GM19239 (cell line): ENCODE measurements at places on chromosomes 5 and 9.

- DNase-seq = no peak
These were observed 6.7 kb downstream of the NCBP1 start for GRCh38 chr9:97640325-97640724.

- DNase-seq = no peak
These were observed 252.3 kb downstream of the DNAH5 start for GRCh38 chr5:13692172-13692571.

DNA sequence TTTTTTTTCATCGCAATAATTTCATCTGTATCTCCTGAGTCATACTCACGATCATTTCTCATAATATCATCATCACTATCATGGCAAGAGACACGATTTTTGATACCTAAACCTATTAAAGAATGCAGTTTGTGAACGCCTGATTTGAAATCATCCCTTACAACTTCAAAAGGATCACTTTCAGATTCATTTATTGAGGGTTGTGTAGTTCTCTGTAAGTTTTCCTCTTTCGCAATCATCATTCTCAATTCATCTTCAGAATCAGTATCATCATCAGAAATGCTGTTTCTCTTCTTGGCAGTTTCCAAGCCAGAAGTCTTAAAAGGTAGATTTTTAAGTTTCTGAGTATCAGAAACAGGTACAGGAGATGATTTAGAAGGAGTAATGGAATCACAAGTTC, 9.7 kb downstream of the NOL8 start:
- no peak for DNase-seq

- DNase-seq = no peak
These were observed 165.1 kb upstream of the PRR16 start for GRCh38 chr5:120298981-120299380.

DNA sequence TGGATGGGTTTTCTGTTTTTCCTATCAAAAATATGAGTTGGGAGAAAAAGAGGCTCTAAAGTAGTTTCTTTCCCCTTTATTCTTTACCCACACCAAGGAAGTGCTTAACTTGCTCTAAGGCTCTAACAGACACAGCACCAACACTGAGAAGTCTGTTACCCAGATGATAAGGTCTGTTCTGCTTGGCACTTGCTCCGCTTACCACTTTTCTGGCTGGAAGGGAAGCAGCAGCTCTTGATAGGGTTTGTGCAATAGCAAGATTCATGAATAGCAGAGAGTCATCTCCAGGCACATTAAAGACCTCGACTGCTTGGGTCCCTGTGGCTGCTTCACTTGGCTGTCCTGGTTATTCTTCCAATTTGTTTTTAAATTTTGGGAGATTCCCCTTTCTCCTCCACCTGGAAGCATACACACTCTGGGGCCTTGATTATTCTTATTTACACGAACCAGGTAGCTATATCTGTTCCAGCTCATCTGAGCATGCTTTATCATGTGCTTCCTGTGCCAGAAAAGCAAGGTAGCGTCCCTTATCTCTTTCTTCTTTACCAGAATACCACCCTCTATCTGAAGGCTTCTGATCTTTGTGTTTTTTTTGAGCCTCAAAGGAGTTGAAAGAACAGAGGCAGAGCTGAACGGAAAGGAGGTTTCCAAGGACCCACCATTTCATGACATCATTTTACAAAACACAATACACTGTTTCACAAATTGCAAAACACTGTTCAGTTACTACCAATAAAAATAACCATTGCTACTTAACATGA, 24.8 kb downstream of the PPP3R2 start:
- no peak for DNase-seq

DNA sequence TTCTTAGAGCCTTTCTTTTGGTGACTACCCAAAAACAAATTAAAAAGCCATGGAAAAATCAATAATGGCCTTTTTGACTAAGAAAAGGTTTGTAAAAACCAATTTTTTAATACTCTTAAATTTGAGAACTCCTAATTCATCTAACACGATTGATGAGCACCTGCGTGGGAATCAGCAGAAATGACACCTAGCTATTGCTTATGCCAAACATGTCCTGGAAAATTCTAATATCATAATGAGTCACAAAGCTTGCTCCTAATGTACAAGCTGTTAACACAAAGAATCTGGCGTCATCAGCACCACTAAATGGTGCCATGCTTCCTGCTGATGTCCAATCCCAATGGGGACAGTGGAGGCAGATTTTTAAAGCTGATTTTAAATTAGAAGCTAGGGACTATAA, 146.2 kb upstream of the LRRTM2 start:
- no peak for DNase-seq

GRCh38 chr9:89440548-89440947, 57.4 kb downstream of the SEMA4D start:
- no peak for DNase-seq

DNA sequence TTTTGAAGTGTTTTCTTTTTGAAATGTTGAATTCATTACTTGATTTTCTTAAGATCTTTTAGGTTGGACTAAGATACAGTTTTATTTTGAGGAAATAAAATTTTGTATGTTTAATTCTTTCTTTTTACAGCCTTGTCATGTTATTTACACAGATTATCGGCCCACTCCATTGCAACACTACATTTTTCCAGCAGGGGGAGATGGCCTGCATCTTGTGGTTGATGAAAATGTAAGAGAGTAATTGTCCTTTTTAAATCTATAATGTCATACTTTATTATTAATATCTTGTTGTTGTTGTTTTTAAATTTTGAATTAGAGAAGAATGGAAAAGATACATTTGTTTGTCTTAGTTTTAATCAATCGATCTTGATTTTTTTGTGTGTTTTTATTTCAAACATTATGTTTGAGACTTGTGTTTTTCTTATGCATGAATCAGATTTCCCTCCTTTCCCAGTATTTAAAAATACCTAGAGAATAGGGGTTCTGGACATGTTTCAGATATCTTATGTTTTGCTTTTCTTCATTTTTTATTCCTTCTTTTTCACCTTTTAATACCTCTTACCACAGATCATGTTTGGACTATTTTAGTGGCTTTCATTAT, 36.7 kb downstream of the MTREX start:
- DNase-seq = peak; percentile 4

DNA sequence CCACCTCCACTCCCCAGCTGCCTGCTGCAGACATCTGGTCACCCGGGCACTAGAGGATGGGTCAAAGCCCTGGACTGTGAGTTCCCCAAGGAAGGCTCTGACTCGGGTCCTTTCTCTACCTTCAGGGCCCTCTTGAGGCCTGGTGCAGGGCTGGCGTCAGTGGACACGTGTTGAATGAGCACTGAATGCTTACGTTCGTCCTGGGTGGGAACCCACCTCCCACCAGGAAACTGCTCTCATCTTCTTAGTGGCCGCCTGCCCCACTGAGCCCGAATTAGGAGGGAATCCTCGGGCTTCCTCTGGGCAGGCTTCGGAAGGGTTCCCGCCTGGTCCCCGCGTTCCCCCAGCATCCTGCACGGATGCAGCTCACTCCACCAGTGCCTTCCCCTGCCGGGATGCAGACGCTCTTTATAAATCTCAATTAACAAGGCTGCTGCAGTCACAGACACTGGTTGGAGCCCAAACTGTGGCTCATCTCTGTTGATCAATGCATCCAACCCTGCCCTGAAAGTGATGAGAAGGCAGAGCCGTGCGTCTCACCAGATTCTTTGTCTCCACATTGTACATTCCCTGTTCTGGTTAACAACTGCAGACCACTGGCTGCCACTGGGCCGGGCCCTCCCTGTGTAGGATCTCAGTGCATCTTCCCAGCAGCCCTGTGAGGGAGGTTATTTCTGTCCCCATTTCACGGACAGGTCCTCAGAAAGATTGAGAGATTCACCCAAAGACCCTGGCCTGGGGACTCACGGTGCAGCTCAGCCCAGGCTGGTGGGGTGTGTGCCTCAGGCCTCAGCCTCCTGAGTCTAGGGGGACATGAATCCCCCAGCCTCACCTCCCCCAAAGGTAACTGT, 168.8 kb downstream of the GAPVD1 start:
- DNase-seq = no peak

DNA sequence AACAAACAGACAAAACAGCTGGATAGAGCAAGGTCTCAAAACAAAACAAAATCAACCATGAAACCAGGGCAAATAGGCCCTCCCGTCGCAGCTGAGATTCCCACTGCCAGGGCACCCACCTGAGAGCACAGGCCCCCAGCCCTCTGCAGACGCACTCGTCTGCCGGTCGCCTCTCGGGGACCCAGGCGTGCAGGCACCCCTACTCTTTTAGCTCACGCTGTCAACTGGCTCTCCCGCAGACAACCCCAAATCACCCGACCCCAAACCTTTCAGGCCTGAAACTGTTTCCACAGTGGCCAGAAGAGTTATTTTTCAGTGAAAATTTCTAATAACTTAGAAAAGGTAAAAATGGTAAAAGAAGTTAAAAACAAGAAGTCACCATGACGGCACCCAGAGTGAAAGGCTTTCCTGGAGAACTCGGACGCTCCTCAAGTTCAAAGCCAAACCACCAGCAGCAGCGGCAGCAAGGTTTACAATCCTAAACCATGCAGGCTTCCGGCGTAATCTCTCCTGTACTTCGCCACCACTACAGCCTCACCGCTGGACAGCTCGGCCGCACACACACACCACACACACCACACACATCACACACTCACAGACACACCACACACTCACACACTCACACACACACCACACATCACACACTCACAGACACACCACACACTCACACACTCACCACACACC, 1.9 kb upstream of the UBE2QL1 start:
- DNase-seq = no peak

- no peak for DNase-seq
These were observed 230.7 kb upstream of the SGCD start for GRCh38 chr5:156096259-156096658.

GRCh38 chr5:151673421-151673820, 13.3 kb downstream of the SPARC start:
- no peak for DNase-seq

- no peak for DNase-seq
These were observed 6.2 kb downstream of the NR5A1 start for GRCh38 chr9:124500796-124501611.
